ENCODE measurements at places on chromosomes 5 and 9.

DNA sequence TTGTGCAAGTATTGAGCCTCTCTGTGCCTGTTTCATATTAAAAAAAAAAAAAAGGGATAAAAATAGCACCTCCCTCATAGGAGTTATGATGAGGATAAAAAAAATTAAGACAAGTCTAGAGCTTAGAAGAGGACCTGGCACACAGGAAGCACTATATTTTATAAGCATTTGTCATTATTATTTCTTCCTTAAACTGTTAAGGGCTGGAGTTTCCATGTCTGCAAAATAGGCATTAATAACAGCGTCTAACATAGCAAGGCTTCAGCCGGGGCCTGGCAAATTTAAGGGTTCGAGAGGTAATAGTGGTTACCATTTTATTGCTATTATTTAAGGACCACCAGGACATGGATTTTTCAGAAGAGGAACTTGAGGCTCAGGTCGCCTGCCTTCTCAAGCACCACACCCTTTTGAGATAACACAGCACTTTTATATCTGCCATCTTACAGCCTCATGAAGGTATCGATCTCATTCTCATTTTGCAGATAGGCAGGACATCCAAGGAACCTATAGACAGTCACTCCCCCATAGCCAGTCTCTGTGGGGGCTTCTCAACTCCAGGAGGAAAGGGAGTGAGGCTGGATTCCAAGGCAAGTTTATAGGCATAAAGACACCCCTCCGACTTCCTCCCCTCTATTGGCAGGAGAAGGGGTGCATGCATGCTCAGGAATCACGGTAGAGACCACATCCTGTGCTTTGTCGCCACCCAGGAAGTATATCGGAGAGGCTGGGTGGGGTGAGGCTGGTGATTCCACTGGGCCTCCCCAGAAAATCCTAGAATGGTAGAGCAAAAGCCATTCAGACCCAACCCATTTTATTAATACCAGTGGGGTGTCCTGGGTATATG, 2.4 kb downstream of the ANXA6 start:
- no peak for DNase-seq

GRCh38 chr9:99859243-99859980, 37.7 kb downstream of the NR4A3 start:
- no peak for DNase-seq

GRCh38 chr9:89715881-89716280, 111.1 kb downstream of the GADD45G start:
- DNase-seq = no peak

DNA sequence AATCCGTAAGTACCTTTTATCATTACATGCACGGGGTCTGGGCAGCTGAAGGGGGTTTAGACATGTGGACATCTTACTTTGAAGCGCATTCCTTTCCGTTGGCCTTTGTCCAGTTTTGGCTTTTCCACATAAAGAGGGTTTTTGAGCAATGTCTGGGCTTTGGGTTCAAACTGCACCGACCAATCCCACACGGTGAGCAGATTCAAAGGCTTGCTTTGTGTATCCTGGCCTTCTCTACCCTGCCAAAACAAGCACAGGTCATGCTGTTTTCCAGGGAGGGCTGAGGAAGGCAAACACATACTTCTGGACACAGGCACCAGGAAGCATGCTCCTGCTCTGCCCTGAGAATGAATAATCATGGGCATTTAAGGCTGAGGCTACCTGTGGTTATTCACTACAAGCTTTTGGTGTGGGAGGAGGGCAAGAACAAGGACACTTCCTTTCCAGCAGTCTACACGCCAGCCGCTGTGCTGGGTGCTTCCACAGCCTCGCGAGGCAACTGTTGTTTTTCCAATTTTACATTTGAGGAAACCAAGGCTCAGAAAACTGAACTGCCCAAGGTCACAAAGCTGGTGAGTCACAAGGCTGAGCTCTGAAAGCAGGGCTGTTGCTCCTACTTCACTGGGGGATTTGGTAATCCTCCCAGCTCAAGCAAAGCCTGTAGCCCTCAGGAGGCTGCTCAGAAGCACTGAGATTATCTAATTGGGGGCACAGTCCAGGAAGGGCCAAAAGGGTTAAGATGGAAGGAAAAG, 59.8 kb upstream of the GOLPH3 start:
- DNase-seq = no peak

DNA sequence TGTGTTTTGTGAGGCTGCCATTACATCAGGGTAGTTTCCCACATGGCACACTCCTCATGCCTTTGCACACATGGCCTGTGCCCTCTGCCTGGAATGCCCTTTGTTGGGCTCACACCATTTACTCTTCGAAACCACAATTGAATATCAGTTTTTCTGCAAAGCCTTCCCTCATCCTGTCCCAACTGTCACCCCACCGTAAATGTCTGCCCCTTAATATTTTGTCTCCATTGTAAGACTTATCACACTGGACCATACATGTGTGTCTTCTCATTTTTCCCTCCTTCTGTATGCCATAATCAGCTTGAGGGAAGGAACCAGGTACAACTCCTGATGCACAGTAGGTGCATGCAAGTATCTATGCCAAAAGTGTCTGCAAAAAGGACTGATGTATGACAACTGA, 62.7 kb upstream of the TMEM252 start:
- no peak for DNase-seq

DNA sequence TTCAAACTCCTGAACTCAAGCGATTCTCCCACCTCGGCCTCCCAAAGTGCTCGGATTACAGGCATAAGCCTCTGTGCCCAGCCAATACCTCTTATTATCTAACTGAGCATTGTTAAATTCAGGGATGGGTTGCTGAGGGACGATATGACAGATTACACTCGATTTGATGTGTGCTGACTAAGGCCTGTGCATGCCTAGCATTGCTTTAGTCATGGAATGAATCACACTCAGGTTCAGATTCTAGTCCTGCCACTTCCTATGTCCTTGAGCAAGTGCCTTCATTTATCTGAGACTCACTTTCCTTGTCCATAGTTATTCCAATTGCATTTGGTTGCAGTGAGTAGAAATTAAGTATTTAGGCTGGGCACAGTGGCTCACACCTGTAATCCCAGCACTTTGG, 19.5 kb downstream of the THBS4 start:
- DNase-seq = no peak

DNA sequence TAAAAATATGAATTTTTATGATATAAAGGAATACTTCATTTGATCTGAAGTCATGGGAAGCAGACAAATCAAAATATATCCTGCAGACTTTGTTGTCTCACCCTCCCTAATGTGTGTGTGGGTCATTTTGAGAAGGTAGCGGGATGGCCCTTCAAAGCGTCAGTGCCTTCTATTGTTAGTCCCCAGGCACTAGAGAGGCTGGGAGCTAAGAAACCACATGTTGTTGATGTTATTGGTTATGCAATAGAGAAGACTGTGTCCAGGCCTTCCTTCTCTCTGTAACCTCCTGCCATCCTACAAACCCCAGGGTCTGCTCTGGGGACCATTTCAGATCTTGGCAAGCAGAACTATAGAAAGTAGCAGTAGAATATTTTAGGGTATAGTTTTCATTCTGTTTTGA, 94.7 kb downstream of the NLN start:
- DNase-seq = no peak

- DNase-seq = peak; percentile 71
Observed at GRCh38 chr5:148268566-148268965, at the start of gene SPINK13. Gene SPINK13 (plus strand): TSS chr5:148268794. CDS start chr5:148270073, 1,279 bp downstream.

- DNase-seq = no peak
Observed at GRCh38 chr5:157594675-157595459, 19.3 kb upstream of the ADAM19 start.

GRCh38 chr5:102529031-102529430, 30.2 kb upstream of the SLCO6A1 start:
- DNase-seq = no peak

DNA sequence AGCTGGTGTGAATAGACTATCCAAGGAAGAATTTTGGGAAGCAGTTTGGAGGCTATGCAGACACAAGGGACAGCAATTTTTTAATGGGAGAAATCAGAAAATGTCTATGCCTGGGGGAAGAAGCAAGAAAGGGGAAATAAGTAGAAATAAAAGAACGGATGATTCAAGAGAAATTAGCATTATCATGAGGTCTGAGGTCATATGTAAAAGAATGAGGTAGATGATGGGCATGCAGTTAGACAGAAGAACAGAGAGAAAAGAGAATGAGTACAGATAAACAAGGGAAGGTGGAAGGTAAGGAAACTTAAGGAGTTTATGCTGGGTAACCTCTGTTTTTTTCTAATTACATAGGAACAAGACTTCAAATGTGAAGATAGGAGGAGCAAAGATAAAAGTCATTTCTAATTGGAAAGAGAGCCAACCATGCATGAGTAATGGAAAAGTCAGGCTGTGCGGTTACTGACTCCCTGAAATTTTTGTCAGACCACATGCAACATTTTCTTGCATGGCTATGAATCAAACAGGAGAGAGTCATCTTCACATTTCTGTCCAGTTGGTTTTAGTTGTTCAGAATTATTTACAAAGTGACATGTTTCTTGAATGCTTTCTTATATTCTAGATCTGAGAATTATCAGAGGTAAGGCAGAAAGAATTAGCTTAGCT, 101.0 kb upstream of the PIK3R1 start:
- no peak for DNase-seq

- no peak for DNase-seq
Observed at GRCh38 chr9:94560237-94560636, 5.4 kb downstream of the PCAT7 start.

DNA sequence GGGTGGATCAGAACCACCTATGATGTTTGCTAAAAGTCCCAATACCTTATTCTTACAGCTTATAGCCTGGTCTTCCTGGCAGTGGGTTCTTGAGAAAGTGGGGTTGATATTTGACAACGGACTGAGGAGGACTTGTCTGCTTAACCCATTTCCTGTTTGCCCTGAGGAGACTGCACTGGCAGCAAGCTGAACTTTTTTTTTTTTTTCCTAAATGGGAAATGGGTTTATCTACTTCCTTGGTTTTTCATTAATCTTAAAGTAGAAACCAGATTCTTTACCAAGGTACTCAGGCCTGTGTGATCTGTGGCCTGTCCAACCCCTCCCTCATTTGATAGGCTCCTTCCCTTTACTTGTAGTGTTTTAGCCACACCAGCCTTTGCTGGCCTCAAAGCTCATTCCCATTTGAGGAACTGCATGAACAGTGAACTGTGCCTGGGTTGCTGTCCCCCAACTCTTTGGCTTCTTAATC, 47.1 kb downstream of the C9orf57 start:
- DNase-seq = peak; percentile 28

- DNase-seq = no peak
Observed at GRCh38 chr5:10655972-10656830, 92.3 kb downstream of the ANKRD33B start.

- DNase-seq = no peak
Observed at GRCh38 chr9:98094316-98094715, 24.7 kb downstream of the TRIM14 start.

DNA sequence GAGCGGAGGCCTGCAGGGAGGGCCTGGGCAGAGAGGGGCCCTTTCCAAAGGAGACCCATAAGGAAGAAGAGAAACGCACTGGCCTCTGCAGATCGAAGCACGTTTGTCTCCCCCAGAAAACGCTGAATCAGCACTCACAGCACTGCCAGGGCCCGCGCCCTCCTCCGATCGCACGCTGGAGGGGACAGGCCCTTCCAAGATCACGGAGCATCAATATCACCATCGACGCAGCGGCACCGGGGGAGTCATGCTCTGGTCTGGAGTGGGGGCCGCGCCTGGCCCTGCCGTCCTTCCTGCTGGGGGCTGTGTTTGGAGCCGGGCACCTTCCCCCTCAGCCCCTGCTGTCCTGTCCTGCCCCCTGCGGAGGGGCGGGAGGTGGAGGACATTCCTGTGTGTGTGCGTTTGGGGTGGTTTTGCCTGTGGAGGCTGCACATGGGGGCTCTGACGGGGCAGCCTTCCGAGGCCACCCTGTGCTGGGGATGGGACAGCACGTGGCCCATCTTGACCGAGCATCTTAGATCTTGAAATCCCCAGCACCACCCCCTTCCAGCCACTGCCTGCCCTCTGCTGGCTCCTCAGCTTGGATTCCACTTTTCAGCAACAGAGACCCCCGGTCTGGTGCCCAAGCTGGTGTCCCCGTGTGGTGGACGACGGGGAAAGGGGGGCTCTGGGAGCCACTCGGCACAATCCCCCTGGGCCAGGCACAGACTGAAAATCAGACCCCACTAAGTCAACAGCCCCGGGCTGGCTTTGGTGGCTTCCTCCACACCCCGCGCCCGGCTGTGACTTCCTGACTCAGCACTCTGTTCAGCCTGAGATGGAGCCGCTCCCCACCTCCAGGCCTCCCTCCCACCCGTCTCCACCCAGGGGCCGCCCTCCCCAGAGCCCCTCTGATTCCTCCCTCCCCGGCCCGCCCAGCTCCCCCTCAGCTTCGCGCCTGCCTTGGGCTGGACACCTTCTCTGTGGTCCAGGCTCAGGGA, 8.3 kb downstream of the TMEM250 start:
- no peak for DNase-seq

DNA sequence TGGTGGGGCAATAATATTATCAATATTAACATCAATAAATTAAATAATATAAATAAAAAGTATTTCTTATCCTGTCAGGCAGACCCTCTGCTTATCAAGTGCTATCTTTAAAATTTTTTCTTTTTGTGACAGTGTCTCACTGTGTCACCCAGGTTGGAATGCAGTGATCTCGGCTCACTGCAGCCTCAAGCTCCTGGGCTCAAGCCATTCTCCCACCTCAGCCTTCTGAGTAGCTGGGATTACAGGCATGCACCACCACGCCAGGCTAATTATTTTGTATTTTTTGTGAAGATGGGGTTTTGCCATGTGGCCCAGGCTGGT, 53.2 kb downstream of the NDST1 start:
- no peak for DNase-seq

DNA sequence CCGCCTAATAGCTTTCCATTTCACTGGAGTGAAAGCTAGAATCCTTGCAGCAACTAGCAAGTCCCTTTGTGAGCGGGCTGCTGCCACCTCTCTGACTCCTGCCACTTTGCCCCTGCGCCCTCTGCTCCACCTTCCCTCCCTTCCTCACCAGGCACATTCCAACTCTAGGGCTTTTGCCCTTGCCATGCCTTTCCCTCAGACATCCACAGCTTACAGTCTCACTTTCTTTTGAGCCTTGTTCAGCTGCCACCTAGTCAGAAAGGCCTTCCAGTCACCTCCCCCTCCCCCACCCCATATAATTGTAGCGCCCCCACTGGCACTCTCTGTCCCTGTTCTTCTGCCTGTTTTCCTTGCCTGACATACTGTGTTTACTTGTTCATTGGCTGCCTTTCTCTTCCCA, 31.0 kb downstream of the CYSTM1 start:
- DNase-seq = no peak

GRCh38 chr9:117720987-117721386, 16.8 kb downstream of the TLR4 start:
- no peak for DNase-seq

GRCh38 chr5:168106008-168106761, 185.3 kb upstream of the WWC1 start:
- peak; percentile 47 for DNase-seq

- DNase-seq = no peak
Observed at GRCh38 chr5:155367841-155368240, 354.3 kb downstream of the KIF4B start.

- DNase-seq = no peak
Observed at GRCh38 chr5:15431923-15432322, 68.1 kb upstream of the FBXL7 start.

- DNase-seq = no peak
Observed at GRCh38 chr5:103037673-103038455, 82.1 kb downstream of the GIN1 start.

- no peak for DNase-seq
Observed at GRCh38 chr9:133962341-133962740, 29.8 kb downstream of the VAV2 start.

- DNase-seq = no peak
Observed at GRCh38 chr5:96066386-96066719, 104.7 kb upstream of the ELL2 start.

GRCh38 chr5:179797741-179798140, 4.0 kb downstream of the LTC4S start:
- DNase-seq = no peak
